Hepatic stellate cell (primary cell): ENCODE measurements at places on chromosomes 5 and 9.

GRCh38 chr5:8508231-8508630, 639.3 kb downstream of the MTRR start:
- DNase-seq = no peak

GRCh38 chr5:7671381-7671993, 179.4 kb downstream of the CFAP90 start:
- no peak for DNase-seq

- peak; percentile 60 for DNase-seq
Measured at GRCh38 chr5:126471875-126472537, 48.8 kb downstream of the GRAMD2B start.

GRCh38 chr5:78765756-78766411, 117.3 kb upstream of the LHFPL2 start:
- no peak for DNase-seq

GRCh38 chr5:89457411-89458331, 574.7 kb upstream of the MEF2C start:
- no peak for DNase-seq

DNA sequence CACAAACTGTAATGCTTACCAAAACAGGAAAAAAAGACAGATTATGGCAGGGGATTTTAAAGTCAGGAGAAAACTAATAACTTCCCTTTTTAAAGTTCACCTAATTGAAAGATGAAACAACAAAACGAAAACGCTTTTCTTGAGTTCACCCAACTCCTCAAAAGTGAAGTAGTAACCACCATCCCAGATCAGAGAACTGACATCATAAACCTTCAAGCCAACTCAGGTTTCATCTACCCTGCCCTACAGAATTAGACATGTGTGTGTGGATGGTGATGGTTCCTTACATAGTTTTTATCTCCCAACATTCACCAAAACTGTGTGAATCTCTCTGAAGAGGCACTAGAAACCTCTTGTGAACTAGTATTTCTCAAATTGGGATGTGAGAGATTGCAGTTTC, 195.2 kb upstream of the PTGER4 start:
- no peak for DNase-seq

DNA sequence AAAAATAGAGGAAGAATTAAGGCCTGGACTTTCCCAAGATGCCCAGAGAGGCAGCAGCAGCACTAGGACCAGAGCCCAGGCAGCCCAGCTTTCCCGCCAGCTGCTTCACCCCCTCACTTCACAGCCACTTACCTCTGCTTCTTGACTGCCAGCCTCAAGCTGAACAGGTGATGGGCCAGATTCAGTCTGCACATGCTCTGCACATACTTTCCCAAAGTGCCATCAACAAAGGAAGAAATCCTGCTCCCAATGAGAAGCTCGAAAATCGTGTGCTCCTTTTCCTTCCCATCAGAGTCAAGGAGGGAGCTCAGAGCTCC, 4.1 kb upstream of the SLC25A48 start:
- DNase-seq = no peak

- DNase-seq = no peak
Measured at GRCh38 chr9:89878687-89879086, 273.9 kb downstream of the GADD45G start.

DNA sequence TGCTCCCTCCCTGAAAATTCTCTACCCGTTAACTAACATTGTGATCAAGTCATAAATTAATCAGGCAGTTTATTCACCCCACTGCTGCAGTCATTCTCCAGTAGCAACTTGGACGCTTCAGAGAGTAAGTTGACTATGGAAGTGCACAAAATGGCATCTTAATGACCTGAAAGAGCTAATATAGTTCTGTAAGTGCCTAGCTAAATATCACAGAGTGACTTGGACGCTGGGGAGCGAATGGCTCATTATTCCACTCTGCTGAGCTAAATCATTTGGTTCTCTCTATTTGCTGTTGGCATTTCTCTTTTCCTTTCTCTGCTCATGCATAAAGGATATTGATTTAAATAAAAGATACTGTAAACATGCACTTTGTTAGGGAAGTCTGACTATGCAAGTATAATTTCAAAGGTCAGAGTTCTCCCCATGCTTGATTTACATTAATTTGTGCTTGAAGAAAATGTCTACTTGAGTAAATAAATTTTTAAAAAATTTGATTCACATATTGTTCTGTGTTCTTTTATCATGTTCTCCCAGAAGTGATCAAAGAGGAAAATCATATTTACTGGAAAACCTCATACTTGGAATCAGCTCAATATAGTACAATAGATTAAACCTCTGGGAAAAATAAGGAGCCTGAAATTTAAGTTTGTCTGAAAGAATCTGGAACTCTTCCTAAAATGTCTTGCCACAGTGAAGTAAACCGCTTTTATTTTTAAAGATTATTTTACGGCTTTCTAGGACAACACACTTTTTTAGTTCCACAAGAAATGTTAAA, 169.5 kb upstream of the HAPLN1 start:
- no peak for DNase-seq

DNA sequence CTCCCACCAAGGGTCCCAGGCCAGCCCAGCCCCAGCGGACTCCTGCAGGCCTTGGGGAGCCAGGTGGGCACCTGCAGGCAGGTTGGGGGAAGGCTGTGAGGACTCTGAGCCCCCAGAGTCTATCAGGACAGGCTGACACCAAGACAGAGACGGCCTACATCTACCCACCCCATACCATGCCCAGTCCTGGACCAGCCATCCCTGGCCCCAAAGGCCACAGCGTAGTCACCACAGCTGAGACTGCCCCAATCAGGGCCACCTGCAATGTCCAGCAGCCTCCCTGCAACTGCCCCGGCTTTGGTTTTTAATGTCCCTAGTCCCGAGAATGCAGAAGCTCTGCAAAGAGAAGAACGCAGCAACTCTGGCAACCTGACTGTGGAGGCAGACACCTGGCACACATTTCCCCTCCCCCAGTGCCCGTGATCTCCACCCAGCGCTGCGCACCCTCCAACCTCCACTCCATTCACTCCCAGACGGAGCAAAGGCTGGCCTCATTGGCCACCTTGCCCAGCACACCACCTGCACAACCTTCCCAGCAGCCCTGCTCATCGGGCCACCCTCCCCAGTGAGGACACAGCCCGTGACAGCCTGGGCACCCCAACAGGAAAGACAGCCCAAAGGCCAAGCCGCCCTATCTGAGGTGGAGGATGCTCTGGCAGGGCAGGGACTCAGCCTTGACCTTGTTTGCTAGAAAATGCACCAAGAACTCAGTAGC, 14.9 kb downstream of the ADAMTS2 start:
- DNase-seq = no peak

- DNase-seq = no peak
Measured at GRCh38 chr5:1998716-1999317, 116.1 kb upstream of the IRX4 start.

GRCh38 chr5:59002162-59002825, 419.4 kb downstream of the RAB3C start:
- no peak for DNase-seq

DNA sequence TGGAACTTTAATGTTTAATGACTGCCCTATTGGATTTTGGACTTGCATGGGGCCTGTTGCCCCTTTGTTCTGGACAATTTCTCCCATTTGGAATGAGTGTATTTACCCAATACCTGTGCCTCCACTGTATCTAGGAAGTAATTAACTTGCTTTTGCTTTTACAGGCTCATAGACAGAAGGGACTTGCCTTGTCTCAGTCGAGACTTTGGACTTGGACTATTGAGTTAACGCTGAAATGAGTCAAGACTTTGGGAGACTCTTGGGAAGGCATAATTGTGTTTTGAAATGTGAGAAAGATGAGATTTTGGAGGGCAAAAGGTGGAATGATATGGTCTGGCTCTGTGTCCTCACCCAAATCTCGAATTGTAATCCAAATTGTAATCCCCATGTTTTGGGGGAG, 368.2 kb downstream of the PDE4D start:
- DNase-seq = no peak

DNA sequence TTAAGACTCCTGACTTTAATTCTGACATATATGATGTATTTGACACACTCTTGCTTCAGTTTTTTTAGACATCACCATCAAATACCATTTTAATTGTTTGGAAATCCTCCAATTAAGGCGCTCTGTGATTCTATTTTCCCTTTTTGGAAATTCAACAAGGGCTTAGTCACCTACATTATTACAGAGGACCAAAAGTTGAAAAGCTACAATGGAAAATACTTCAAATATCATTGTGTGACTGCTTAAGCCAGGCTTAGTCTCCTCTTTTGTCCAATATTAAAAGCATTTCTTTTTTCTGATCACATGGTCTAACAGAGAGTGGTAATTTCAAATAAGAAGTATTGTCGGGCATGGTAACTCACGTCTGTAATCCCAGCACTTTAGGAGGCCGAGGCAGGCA, 160.3 kb downstream of the CEMIP2 start:
- DNase-seq = no peak

- no peak for DNase-seq
Measured at GRCh38 chr9:4980086-4980727, 4.9 kb upstream of the JAK2 start.

DNA sequence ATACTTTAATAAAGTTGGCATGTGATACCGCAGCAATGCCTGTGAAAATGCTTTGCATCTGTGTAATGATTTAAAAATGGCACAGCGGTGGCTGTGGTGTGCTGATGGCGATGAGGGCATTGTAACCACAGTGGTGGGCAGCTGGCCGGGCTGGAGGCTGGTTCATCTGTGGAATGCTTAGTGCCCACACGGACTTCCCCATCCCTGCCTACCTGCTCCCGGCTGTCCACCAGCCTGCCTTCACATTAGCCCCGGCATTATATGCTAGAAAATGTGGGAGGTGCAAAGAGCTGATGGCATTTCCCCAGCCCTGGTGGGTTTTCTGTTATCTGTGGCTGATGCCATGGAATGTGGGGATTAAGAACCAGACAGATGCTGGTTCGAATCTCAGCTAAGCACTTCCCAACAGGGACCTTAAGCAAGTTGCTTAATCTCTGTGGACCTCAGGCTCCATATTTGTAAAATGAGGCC, 2.9 kb upstream of the NDST1 start:
- no peak for DNase-seq

DNA sequence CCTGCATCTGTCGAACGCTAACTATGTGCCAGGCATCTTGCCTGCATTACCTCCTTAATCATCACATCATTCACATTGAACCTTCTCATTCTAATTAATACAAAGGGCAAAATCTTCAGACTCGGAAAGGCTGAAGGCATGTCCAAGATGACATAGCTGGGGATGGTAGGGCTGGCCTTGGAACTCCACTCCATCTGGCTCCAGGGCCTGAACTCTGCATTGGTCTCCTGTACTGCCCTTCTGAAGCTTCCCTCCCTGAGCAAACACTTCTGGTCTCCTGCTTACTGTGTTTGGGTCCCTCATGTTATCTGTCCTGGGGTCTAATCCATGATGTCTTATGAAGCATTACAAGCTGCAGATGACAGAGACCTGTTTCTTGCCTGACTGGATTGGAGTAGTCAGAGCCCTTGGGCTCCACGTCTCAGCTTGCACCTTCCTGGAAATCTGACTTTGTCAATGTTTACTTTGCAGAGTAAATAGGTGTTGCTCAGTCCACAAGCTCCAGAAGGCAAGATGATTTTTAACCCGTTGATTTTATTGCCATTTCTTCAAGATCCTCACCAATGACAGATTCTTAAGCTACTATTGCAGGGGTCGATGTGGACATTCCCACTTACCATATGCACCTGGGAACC, 106.1 kb downstream of the GALNT10 start:
- no peak for DNase-seq

DNA sequence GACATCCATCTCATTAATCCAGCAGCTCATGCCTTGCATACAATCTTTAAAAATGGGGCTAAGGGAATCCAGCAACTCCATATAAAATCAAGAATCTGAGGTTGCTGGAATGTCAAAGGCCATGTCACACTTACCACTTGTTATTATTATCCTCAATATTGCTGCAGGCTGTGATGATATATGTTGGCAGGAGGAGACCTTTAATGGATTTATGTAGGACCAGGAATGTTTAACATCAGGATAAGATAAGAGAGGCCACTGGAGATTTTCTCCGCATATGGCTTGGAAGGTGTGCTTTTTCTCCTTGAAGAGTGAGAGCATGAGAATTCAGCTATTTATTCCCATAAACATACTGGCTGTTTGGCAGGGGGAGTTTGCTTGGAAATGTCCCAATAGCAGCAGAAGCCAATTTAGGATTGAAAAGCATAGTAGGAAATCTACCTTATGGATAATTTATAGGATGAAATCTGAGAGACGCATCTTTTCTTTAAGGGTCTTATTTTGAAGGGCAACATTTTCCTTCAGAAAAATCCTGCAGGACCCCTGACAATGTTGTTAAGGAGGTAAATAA, 481.4 kb downstream of the AGTPBP1 start:
- no peak for DNase-seq
